ENCODE measurements at places on chromosomes 1 and 21.

DNA sequence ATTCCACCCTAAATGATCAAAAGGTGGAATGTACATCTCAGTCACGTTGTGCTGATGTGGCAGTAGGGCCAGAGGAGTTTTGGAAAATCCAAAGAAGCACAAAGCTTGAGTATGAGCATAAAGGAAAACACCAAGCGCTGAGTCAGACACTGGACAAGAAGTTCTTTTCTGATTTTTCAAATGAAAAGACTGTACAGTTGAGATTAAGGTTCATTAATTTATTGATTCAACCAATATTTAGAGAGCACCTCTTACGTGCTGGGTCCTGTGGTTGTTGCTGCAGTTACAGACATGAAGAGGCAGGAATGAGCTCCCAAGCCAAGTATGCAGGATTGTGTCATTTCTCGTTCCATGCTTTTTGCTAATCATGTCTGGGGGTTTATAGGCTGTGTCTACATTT lies 28.9 kb upstream of the APP start:
- DNase-seq = no peak

DNA sequence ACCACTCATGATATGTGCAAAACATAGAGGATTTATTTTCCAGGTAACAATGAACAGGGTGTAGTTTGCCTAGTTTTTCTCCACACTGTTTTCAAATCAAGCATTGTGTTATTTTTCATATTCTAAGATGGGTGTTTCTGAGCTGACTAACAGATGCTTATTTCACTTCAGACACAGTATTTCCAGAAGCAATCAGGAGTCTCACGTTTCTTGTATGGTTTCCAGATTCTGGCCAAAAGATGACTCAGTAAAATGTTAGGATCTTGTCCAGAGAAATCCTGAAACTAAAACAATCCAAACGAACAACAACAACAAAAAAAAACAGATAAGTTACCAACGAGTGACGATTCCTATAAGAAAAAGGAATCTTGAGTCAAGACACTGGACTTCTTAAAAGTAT lies 5.3 kb downstream of the UTS2 start:
- no peak for DNase-seq

DNA sequence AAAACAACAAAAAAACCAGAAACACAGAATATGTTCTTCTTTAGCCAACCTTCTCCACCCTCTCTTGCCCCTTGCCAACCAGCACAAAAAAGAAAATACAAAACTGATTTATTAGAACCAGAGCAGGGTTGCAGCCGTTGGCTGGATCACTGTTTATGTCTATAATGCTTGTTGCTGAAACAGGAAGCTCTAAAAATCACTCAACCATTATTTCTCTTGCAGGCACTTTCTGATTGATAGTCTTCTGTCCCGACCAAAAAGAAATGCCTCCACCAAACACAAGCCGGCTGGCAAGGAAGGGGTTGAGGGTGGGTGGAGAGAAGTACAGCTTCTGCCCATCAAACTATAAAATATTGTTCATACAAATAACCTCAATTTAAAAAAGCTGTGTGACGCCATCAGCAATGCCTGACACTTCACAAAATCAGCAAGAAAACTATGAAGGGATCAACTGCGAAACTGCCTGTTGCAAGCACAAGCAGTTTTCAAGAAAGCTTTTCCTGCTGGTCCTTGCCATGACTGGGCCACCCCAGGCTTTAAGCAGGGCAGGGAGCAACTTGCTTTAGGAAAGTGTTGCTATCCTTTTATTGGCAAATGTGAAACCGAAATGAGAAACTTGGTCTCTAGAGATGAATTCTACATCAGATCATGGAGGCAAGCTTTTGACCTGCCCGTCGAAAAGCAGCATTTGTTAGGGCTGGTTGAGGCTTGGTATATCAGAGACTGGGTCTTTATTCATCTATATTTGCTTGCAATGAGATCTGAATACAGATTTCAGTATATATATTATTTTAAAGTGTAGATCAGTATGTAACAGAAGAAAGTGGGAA lies 174.2 kb downstream of the RUNX1 start:
- DNase-seq = no peak

DNA sequence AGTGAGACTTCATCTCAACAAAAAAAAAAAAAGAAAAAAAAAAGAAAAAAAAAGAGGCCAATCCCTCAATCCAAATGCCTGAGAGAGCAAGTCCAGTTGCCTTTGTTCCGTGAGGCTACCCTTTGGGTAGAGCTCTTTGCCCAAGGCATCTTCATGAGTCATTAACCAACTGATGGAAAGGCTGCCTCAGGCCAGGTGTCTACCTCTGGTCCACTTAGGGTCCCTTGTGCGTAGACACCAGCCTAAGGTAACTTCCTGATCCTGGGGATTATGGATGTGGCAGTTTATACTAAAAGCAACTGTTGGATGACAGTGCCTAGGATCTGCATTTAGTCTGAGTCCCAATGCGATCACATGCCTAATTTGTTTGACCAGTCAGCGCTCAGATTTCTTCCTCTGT lies 20.7 kb upstream of the ZNF326 start:
- DNase-seq = no peak

GRCh38 chr1:241310451-241310850 lies 46.6 kb downstream of the RGS7 start:
- DNase-seq = no peak

- no peak for DNase-seq
Observed at GRCh38 chr1:151619489-151620093, 7.7 kb downstream of the SNX27 start.

DNA sequence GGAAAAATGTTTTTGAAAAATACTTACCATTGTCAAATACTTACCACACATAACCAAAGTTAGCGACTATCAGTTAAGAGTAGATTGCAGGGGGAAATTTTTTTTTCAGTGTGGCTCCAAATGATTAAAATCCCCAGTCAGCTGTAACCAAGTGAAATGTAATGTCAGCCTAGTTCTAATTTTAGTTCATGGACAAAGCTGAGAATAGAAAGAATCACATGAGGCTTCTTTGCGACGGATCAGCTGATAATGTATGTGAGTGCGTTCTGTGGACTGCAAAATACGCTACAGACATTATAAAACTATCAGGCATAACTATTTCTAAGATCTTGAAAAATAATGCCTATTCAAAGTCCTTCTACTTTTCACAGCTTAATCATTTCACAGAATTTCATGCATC lies at the start of gene LRRC39:
TSS of gene LRRC39 (minus strand) at position 166 of the 400 bp plus-strand sequence. CDS start 9,740 bp downstream, outside the sequence.
- DNase-seq = no peak

DNA sequence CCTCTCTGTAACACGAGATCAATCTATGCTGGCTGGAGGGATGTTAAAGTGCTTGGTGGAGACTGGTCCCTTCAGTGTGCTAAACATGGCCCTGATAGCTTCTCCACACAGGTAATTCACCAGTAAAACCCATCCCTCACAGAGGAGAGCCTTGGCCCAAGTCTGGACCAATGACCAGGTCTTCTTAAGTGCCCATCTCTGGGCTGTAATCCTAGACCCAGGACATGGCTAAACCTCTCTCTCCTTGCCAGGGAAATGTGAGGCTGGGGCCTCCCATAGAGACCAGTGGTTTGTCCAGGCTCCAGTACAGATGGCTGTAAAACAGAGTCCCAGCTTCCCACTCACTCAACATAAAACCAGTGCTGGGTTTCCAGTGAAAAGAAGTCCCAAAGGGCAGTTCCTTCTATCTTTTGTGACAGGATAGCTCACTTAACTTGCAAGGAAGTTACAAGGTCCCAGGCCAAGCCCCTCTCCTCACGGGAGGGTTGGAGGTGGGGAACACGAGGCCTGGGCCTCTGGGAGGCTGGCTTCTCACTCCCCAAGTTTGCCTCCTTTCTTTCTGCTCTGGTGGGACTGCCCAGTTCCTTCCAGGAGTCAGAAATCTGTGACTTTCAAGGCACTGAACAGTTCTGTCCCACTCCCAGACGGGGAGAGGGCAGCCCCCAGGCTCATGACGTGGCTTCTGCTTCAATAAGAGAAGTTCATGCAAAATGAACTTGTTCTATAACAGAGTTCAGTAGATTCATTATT lies 2.2 kb upstream of the KIF17 start:
- no peak for DNase-seq

DNA sequence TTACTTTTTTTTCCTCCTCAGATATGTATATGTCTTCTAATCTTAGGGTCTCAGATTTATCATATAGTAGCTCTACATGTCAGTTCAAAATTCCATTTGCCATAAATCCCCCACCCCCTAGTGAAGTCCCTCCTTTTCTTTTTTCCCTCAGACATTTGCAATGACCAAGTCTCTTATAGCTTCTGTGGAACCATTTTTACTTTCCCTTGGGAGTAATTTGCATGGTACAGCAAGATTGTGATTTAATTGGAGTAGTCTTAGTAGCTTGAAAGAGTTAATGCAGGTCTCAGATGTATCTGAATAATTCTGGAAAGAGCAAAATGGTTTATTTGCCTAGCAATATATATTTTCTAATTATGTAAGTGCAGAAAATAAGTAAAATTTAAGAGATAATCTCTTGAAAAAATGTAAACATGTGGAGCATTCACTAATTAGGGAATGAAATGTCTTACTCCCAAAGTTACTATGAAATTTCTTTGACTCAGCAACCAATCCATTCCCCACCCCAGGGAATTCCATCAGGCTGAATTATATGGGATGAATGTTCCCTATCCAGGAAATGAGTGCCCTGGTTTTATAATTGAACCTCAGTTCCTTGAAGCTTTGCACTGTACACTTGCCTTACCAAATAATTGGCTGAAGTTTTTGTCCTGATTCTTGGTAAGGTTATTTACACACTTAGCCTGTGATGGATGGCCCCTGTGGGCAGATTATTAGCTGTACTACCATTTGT lies 267.0 kb downstream of the DNM3 start:
- DNase-seq = no peak

- no peak for DNase-seq
Observed at GRCh38 chr21:41752231-41752681, 14.6 kb downstream of the RIPK4 start.

DNA sequence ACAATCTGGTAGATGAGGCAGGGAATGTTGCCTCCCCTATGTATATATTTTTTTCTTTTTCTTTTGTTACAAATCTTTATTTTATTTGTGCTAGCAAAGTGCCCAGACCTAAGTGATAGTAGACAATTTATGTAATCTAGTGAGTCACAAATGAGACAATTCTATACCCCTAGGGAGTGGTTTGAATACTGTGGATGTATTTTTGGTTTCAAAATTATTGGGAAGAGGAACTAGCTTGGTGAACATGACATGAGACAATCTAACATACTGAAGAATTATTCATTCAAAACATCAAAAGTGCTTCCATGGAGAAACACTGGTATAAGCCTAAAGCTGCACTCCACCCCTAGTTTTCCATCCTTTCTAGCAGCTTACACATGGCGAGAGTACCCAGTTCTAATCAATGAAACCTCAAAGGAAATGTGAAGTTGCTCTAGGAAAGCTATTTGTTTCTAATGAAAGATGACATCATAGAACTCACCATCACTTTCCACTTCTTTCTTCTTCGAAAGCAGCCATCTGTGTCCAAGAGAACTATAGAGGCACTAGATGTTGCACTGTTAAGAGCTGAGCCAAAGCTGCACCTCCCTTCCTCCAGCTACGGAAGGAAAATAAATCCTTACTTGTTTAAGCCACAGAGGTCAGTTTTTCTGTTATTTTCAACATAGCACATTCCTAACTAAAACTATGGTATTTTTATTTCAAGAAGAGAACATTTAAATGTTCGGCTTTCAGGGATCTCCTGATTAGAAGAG lies 764.6 kb downstream of the LTN1 start:
- no peak for DNase-seq

DNA sequence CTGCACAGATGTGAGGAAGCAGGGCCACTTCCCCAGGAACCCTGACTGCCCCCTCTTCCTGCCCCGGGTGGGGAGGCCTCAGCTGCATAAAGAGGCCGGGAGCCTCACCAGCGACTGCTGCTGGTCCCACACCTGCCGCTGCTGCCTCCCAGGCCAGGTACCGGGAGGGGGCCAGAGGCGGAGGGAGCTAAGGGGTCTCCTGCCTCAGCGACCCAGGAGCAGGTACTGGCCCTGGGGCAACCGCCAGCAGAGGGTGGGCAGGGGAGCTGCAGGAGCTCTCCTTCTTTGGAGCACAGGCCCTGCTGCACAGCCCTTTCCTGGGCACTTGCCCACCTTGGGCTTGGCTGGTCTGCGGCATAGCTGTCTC lies 6.8 kb downstream of the GJC2 start:
- no peak for DNase-seq

DNA sequence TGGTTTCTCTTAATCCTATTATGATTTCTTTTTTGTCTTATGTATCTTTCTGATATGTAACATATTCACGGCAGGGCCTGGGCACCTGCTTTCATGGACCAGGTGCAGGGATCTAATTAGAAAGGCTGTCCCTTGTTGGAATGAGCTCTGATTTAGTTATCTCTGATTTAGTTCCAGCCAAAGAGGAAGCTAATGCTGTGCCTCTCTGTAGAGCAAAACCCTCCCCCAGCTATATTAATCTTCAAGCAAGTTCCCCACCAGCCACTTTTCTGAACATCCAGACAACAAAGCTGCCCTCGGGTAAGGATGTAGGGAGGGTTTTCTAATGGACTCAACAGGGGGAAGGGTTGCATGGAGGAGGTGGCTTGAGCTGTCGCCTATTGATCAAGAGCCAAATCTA lies 6.1 kb downstream of the TSACC start:
- DNase-seq = no peak

DNA sequence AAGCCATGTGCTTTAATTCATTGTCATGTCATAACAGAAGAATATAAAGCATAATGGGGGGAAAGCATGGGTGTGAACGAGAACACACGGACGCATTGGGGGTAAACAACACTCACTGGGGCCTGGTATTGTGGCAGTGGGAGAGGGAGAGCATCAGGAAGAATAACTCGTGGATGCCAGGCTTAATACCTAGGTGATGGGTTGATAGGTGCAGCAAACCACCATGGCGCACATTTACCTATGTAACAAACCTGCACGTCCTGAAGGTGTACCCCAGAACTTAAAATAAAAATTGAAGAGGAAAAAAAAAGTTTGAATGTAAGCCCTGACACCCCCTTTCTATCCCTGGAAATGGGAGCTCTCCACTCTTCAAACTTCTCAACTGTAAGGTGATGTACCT lies 34.9 kb upstream of the CACHD1 start:
- no peak for DNase-seq

DNA sequence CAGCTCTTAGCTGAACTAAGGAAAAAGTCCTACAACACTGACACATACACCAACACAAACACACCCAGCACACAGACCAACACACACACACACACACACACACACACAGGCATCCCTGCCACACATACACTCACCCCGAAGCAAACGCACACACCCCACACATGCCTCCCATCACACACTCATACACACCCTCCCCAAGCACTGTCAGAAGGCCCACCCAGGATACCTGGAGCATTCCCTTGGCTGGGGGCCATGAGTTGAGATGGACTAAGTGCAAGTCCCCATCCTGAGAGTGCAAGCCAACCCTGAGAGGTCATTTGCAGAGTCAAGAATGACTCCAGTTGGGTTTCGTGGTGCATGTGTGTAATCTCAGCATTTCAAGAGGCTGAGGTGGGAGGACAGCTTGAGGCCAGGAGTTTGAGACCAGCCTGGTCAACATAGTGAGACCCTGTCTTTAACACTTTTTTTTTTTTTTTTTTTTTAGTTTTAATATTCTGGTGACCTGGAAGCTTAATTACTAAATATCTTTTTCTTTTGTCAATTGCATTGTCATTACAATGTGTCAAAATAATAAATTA lies 117.3 kb downstream of the RHOU start:
- DNase-seq = no peak

GRCh38 chr1:158374860-158375259 lies 21.2 kb downstream of the CD1E start:
- DNase-seq = no peak

- no peak for DNase-seq
Observed at GRCh38 chr1:25787760-25788166, 12.2 kb upstream of the SELENON start.

Data from midbrain (tissue), 1 donor.